ENCODE measurements at places on chromosomes 11 and 22.

DNA sequence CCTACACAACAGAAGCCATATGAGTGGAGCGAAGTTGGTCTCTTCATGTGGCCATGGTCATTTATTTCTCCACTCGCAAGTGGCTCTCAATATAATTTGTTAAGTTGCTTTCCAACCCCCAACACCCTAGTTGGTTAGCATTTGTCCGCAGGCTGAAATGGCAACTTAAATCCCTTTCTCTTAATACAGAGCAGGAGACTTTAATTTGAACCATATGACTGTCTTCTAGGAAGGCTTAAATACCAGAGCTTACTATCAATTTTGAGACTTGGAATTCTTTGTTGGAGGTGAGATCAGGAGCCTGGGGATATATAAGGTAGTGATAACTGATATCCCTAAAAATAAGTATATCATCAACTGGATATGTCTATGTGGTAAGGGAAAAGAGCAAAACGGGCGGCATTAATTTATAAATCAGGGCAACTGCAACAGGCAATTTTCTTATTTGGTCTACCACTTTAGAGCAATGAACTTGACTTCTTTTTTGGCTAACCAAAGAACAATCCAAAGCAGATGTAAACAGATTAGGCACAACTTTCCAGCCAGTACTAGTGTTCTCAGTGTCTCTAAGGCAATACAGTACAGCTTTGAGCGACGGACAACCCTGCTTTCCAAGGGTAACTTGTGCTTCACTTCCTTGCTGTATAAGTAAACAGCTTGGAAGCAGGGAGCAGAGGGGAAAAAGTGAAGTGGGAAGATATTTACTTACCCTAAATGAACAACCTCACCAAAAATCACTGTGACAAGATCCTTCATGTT lies 74.7 kb upstream of the APOA1 start:
- no peak for DNase-seq

GRCh38 chr11:105456950-105457349 lies 152.9 kb upstream of the GRIA4 start:
- DNase-seq: no peak

- DNase-seq: no peak
These were observed 43.9 kb upstream of the GRIK4 start for GRCh38 chr11:120467627-120468026.

GRCh38 chr11:124867700-124868099 lies 2.5 kb downstream of the ROBO3 start:
- DNase-seq: no peak

DNA sequence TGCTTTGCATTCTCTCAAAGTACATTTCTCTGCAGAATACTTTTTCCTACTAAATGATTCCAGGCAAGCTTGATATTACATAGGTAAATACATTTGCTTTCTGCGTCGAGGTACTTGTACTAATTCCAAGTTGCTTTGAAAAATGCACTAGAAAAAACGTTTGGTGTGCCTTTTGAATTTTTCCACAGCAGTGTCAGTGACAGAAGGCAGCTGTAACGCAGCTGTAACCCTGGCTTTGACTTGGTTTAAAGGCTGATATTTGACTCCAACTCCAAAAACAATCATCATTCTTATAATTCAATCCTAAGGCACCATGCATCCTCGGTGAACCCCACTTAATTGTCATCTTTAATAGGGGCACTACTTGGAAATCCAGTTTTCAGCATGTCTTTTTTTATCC lies 125.0 kb downstream of the MAML2 start:
- no peak for DNase-seq

GRCh38 chr22:34800260-34800980 lies 265.5 kb upstream of the ISX start:
- no peak for DNase-seq

DNA sequence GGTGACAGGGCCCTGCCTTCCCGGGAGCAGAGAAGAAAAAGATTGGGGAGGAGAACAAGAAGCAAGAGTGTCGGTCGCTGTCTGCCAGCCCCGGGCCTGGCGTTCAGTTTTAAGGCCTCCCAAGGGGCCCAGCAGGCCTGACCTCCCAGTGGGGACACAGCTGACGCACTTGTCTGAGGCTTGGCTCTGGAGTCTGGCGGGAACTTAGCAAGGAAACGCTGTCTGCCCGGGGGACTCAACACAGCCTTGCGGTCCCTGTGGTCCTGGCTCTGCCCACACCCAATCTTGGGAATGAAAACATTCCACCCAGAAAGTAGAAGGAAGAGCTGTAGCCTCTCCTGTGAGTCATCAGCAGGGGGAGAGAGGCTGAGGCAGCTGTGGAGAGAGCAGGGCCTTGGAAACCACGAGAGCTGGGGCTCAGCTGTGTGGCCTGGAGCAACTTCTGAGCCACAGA lies 54.4 kb downstream of the TRAF6 start:
- DNase-seq: no peak

DNA sequence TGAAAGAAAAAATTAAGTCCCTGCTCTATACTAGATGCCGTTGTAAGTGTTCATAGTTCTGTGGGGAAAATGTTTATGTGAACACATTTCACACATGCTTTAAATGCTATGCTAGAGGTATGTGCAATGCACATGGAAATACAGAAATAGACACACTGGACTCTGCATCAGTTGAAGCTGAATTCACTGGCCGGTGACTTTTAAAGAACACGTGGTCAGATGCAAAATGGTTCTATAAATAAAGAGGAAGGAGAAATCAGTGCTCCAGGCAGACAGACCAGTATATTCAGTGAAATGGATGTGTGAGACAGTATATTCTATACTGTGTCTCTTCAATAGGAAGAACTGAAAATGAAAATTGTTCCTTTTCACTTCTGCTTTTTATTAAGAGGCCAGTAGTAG lies 29.9 kb downstream of the TRPC6 start:
- DNase-seq: no peak

GRCh38 chr11:65428578-65429067 lies 6.0 kb downstream of the NEAT1 start:
- no peak for DNase-seq

DNA sequence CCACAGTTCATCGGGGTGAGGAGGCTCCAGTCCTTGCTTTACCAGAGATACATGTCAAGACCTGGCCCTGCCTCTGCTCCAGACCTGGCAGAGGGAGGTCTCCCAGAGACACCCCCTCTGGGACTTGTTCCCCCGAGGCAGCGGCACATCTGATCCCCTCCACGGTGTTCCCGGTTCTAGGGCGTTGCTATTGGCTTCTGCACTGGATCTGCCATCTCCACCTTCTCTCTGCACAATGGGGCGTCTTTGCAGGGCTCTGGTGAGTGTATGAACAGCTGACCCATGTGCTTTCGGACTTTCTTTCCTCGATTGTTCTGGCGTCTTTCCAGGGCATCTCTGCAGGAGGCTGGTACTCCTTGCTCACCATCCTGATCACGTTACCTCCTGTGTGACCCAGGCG lies 930.4 kb downstream of the TBC1D22A start:
- no peak for DNase-seq

GRCh38 chr11:118008271-118008911 lies 22.2 kb downstream of the IL10RA start:
- no peak for DNase-seq

GRCh38 chr11:2186669-2187279 lies 15.2 kb upstream of the TH start:
- DNase-seq: peak; percentile 55

DNA sequence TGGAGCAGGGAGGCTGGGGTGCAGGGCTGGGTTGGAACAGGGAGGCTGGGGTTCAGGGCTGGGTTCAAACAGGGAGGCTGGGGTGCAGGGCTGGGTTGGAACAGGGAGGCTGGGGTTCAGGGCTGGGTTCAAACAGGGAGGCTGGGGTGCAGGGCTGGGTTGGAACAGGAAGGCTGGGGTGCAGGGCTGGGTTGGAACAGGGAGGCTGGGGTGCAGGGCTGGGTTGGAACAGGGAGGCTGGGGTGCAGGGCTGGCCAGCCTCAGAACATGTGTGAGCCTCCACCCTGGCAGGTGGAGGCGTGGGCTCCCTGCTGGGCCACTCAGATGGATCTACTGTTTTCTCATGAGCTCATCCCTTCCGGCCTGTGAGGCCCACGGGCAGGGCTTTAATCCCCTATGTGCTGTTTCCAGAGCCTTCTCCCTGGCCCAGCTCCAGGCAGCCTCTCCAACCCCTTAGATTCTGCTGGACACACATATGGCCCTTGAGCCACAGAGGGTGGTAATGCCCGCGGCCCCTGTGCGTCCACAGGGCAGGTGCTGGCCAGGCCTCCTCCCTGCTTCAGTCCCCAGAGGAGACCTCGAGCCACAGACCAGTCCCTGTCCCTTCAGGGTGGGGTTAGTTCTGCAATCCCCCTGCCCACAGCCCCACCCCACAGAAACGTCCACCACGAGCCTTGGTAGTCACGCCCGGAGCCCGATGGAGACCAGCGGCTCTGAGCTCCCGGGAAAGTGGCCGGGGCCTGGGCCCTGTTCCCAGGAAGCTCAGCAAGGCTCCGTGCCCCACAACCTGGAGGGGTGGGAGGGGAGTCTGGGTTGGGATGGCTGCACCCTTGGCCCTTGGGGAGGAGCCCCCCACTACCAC lies 197.9 kb downstream of the BRD1 start:
- DNase-seq: no peak

- DNase-seq: peak; percentile 6
These were observed 2.8 kb downstream of the SPON1 start for GRCh38 chr11:13965337-13965736.

DNA sequence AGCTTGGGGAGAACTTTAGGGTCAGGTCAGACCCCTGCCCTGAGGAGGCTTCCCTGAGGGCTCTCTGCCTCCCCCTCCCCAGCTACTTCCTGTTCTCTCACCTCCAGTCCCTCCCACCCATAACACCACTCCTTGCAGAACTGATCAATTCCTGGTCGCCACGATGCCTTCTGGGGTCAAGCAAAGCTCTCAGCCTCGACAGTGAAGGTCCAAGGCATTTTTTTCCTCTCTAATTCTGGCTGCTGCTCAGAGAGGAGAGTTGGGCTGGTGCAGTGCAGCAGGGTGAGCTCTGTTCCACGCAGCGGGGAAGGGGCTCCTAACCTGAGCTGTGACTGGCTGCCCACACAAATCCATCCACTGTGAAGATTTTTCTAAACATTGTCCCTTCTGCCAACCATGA lies 628.4 kb downstream of the BRD1 start:
- no peak for DNase-seq

GRCh38 chr22:40452730-40453487 lies 82.5 kb downstream of the SGSM3 start:
- no peak for DNase-seq

GRCh38 chr11:128582496-128583366 lies 4.6 kb downstream of the ETS1 start:
- DNase-seq: no peak

GRCh38 chr22:35172442-35172841 lies 84.9 kb upstream of the HMGXB4 start:
- DNase-seq: no peak

GRCh38 chr11:78791254-78791653 lies 216.6 kb upstream of the NARS2 start:
- no peak for DNase-seq

DNA sequence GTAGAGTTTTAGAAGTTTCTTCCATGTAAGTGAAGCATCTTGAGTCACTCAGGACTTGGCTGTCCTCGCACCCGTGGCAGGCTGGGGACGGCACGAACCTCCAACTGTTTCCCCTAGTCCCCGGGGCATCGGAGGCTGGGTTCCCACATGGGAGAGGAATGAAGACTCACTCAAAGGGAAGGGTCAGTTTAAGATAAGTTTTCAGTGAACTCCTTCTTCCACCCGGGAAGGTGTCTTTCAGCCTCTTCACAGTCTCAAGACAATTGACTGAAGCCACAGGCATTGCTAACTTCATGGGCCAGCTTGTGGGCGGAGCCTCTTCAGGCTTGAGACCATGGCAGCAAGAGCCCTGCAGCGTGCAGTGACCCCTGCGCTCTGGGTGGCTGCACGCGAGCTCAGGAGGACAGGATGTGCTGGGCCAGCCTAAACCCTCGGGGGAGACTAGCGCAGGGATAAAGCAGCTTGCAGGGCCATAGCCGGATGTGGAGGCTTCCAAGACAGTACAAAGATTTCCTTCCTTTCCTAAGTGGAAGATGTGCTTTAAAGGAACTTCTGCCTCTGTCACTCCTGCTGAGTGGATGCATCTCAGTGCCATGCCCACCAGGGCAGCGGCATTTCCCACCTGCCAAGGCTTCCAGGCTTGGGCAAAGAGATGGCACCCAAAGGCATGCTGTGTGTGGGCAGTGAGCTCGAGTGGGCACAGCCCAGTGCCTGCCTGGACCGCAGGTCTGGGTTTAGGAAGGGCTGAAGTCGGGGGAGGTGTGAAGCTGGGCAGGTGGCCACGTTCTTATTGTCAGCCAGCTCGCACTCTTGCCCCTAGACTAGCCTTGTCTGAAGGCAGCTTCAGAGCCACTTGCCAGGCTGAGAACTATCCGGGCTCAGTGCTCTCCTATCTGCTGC lies 32.9 kb downstream of the PPIL2 start:
- DNase-seq: no peak

- no peak for DNase-seq
These were observed 13.5 kb downstream of the CD59 start for GRCh38 chr11:33722590-33723234.

- DNase-seq: no peak
These were observed 111.7 kb downstream of the ANO3 start for GRCh38 chr11:26443617-26444016.

DNA sequence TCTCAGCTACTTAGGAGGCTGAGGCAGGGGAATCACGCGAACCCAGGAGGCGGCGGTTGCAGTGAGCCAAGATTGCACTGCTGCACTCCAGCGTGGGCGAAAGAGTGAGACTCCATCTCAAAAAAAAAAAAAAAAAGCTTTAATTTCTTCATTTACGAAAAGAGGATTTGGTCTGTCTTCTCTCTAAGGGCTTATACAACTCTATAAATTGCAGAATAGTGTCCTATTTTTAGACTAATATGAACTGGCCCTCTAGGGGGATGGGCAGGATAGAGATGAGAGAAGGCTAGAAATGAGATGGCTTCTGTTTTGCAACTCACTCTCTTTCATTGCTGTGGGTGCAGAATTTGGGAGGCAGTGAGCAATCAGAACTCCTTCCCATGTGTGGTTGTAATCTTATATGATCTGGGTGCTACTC lies 11.3 kb downstream of the MAML2 start:
- no peak for DNase-seq

- no peak for DNase-seq
These were observed 3.9 kb downstream of the RHBDD3 start for GRCh38 chr22:29263791-29264276.

- no peak for DNase-seq
These were observed 61.5 kb downstream of the IGLL1 start for GRCh38 chr22:23518376-23519187.

DNA sequence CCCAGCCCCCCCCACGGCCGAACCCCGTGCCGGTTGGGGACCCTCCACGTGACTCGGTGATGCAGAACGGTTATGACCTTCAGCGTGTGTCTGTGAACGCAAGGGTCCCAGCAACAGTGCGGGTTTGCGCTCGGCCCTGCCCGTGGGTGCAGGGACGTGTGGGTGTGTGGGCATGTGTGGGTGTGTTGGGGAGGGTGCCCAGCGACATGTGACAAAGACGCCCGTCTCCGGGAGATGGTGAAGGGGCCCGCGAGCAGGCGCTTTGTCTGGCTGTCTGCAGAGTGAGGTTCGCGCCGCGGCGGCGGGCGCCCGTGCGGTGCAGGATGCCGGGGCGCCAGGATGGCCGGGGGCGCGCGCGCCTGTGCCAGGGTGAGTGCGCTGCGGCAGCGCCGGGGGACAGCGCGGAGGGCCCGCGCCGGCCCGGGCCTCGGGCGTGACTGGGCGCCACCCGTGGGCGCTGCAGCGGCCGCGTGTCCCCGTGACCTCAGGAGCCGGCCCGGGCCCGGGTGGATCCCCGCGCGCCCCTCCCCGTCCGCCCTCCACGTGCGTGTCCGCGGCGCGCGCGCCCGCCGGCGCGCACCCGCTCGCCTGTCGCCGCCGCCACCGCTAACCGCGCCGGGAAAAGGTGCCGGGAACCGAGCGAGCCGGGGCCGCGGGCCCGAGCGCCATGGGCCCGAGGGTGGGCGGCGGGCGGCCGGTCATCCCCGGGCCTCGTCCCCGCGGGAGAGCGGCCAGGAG lies at the start of gene LRFN4:
Gene LRFN4, plus strand, starts transcription at position 569 of the 738 bp plus-strand sequence. CDS start 681 bp downstream, outside the sequence.
- peak; percentile 53 for DNase-seq

Measured in endothelial cell (in vitro differentiated cells).